Stimulated activated CD4-positive, alpha-beta T cell treated with anti-CD3 and anti-CD28 coated beads, TNF-alpha, amount 100 ng/mL, for 48 hours (primary cell): ENCODE measurements at places on chromosomes 3 and 15.

- no peak for DNase-seq
Observed at GRCh38 chr15:59360305-59360704, 12.4 kb downstream of the MYO1E start.

DNA sequence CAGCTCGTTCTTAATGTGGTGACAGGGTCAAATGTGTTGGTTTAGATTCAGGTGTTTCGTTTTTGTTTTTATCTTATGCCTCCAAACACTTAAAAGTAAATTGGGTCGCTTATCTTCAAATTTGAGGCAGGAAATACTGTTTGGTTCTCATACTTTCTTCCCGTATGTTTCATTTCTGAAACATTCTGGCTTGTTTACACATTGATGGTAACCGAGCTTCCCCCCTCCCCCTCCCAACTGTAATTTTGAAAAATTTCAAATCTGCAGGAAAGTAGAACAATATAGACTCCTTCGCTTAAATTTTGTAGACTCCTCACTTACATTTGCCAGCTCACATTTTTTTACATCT lies 64.9 kb downstream of the CMTM8 start:
- no peak for DNase-seq

- peak; percentile 57 for DNase-seq
Observed at GRCh38 chr15:33226559-33227181, 32.2 kb upstream of the FMN1 start.

- no peak for DNase-seq
Observed at GRCh38 chr3:141386611-141387111, 18.4 kb downstream of the ZBTB38 start.

DNA sequence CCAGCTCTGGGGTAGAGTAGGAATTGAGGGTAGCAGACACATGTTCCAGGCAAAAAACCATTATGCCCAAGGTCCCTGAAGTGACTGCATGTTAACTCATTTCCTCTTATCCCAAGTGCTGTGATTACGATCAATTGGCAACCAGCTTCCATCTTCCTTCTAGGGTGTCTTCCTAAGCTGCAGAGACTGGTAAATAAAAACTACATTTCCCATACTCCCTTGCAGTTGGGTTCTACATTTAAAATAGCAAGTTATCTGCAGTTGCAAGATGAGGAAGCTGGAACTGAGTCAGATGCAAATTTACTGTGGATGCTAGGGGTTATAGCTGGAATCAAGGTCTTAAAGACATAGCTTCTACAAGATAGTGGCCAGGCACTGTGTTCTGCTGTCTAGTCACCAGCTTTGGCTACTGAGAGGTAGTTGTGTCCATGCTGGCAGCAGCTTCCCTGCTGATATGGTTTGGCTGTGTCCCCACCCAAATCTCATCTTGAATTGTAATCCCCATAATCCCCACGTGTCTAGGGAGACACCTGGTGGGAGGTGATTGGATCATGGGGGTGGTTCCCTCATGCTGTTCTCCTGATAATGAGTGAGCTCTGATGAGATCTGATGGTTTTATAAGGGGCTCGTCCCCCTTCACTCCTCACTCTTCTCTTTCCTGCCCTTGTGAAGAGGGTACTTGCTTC lies 51.3 kb upstream of the FBN1 start:
- DNase-seq = no peak

- peak; percentile 5 for DNase-seq
Observed at GRCh38 chr3:107117922-107118536, 259.2 kb upstream of the CCDC54 start.

DNA sequence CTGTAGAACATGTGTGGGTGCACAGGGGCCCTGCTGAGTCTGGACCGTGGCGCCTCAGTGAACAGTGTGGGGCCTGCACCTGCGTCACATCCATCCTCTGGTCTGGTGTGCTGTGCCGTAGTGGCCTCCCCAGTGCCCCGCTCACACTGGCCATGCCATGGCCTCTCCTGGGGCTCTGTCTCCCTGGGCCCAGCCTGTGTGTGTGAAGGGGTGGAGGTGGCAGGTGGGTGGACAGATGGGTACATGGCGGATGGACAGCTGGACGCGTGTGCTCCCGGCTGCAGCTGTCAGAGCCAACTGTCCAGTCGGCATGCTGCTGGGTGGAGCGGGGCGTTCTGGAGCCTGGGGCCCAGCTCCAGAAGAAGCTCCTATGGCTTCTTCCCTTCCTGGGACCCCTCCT lies 17.8 kb downstream of the PLXNA1 start:
- no peak for DNase-seq

DNA sequence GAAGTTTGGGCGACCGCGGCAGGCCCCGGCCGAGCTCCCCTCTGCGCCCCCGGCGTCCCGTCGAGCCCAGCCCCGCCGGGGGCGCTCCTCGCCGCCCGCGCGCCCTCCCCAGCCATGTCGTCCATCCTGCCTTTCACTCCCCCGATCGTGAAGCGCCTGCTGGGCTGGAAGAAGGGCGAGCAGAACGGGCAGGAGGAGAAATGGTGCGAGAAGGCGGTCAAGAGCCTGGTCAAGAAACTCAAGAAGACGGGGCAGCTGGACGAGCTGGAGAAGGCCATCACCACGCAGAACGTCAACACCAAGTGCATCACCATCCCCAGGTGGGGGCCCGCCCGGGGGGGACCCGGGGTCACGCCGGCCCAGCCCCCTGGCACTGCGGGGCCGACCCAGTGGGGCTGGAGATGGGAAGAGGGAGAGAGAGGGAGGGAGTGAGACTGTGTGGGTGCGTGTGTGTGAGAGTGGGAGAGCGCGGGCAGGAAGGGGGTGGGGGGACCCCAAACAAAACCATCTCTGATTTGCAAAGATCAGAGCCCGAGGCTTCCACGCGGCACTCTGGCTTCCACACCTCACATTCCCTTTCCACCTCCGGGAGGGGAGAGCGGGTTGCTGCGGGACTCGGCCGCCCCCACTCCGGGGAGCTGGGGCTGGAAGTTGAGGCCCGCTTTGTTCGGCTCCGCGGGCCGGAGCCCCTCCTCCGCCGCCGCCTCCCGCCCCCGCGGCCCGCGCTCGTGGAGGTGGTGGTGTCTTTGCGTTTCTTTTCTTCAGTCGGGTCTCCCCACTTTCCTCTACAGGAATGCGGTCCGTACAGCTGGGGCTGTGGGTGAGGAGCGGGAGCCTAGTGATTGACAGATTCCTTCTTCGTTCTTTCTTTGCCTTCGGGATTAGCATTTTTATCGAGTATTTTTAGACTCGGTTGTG lies 898 bp downstream of the SMAD3 start:
- no peak for DNase-seq

- no peak for DNase-seq
Observed at GRCh38 chr15:73127302-73127936, 75.2 kb downstream of the NEO1 start.

DNA sequence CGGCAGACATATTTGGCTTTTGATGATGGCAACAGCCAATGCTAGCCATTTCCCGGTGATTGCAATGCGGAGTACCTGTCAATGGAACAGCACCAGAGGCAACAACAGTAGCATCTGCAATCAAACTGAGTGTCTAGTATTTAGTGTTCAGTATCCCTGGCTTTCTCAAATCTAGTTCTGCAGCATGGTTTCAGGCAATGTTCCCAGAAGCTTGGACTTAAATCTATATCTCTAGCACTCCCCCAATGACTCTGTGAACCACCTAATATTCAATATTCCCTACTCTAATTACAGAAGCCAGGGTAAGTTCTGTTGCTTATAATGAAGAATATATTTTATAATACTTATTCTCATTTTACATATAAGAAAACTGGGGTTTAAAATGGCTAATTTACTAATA lies 48.2 kb downstream of the TBL1XR1 start:
- no peak for DNase-seq

- no peak for DNase-seq
Observed at GRCh38 chr15:83288381-83288801, 3.9 kb upstream of the BNC1 start.

GRCh38 chr15:48413304-48413703 lies 82.1 kb downstream of the DUT start:
- no peak for DNase-seq

DNA sequence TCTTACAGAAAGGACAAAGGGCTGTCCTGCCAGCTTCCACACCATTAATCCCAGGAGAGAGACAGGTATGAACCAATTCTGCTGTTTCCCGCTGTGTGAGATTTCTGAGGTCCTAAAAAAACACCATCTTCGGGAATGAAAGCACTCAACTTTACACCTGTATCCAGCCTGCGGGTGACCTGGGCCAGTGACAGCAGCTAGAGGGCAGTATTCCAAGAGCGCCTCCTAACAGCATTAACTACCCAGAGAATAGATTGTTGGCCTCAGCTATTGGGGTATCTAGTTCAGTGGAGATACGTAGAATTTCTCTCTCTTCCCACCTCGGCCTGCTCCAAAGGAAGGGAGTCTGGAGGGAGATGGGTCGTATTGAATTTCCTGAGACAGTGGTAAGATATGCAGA lies 55.1 kb downstream of the WDR76 start:
- DNase-seq = no peak

GRCh38 chr3:127735767-127736693 lies 63.3 kb downstream of the ABTB1 start:
- no peak for DNase-seq

GRCh38 chr15:53917109-53917508 lies 61.1 kb upstream of the UNC13C start:
- DNase-seq = no peak

- DNase-seq = no peak
Observed at GRCh38 chr15:59699810-59700431, 10.8 kb upstream of the BNIP2 start.

GRCh38 chr3:80785475-80785874 lies 976.0 kb downstream of the GBE1 start:
- no peak for DNase-seq

DNA sequence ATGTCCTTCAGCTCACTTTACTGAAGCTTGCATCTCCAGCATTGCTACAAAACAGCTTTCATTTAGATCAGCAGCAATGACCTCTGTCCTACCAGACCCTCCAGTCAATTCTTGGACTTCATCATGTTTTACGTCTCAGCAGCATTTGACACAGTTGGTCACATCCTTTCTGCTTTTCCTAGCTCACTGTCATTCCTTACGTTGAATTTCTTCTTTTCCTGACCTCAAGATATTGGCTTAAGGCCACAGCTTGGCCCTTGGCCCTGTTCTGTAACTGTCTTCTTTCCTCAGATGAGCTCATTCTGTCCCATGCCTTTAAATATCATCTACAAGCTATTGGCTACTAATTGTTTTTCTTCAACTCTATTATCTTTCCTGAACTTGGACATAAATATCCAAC lies 576.2 kb upstream of the KCNMB2 start:
- DNase-seq = no peak

DNA sequence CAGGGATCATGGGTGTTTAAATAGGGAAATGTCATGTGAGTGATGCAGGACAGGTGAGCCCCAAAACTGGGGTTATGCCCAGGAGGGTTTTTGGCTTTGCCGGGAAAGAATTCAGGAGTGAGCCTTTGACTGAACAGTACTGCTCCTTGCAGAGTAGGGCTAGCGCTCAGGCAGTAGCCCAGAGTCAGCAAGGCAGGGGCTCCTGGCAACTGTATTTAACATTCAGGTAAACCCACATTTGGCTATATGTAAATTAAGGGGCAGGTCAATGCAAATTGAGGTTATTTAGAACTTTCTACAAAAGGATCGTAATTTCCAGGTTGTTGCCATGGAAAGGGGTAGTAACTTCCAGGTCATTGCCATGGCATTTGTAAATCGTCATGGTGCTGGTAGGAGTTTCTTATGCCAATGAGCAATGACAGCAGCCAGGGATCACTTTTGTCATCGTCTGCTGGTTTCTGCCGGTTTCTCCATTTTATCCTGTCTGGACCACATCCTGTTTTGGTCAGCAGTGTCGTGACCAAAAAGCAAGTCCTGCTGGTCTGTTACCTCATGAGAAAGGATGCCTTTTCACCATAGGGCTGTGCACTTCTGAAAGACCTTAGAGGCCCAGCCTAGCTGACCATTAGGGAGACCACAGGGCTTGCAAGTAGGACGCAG lies 24.3 kb downstream of the MTHFS start:
- no peak for DNase-seq

DNA sequence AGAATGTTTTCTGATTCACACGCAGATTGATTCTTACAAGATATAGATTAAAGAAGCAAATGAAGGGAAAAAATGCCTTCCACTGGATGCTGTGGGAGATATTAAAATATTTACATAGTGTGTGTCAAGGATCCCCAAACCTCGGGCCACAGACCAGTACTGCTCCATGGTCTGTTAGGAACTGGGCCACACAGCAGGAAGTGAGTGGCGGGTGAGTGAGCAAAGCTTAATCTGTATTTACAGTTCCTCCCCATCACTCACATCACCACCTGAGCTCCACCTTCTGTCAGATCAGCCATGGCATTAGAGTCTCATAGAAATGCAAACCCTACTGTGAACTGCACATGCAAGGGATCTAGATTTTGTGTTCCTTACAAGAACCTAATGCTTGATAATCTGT lies 552.6 kb upstream of the GOLIM4 start:
- no peak for DNase-seq

DNA sequence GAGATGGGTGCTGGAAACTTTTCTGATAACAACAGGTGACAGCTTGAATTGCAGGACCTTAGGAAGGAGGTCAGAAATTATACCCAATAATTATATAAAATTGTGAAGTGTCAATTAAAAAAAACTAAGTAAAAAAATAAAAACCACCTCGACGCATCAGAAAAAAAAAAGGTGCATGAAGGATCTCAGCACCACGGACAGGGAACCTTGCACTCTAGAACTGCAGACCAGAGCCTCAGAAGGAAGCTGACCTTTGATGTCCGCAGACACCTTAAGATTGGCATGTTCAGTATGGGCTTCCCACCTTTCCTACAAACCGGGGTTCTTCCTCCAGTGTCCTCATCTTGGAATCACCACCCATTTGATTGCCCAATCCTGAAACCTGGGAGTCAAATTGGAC lies 60.9 kb downstream of the SCN10A start:
- DNase-seq = no peak

GRCh38 chr3:170426240-170426797 lies 7.7 kb downstream of the CLDN11 start:
- DNase-seq = no peak

DNA sequence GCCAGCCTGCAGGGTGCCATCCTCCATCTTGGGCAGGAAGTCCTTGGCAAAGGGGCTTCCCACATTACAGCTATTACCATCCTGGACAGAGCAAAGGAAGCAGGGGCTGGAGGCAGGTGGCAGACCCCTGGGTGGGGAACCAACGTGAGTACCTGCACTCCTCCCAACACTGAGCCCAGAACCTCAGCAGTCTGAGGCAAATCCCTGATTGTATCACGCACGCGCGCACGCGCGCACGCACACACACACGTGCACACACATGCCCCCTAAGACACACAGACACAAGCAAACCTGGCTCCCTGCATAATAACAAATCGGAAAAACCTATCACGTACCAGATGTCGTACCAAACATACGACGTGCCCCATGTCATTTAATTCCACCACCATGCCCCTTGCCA lies 11.8 kb downstream of the POLG start:
- no peak for DNase-seq

GRCh38 chr3:105323274-105323599 lies 43.5 kb upstream of the ALCAM start:
- DNase-seq = no peak

DNA sequence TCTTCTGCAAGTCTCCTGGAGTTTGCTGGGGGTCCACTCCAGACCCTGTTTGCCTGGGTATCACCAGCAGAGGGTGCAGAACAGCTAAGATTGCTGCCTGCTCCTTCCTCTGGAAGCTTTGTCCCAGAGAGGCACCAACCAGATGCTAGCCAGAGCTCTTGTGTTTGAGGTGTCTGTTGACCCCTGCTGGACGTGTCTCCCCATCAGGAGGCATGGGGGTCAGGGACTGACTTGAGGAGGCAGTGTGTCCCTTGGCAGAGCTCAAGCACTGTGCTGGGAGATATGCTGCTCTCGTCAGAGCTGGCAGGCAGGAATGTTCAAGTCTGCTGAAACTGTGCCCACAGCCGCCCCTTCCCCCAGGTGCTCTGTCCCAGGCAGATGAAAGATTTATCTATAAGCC lies 86.5 kb downstream of the TPRG1 start:
- DNase-seq = no peak

GRCh38 chr3:15601399-15602145 lies at the start of the genes BTD and HACL1:
Gene BTD, plus strand, starts transcription at chr3:15601745. Its CDS starts 33,695 bp downstream, at chr3:15635440.
Gene HACL1, minus strand, starts transcription at chr3:15601569. Its CDS starts 106 bp downstream, at chr3:15601463.
- DNase-seq = peak; percentile 99
